Activated naive CD8-positive, alpha-beta T cell treated with anti-CD3 and anti-CD28 coated beads, Interleukin-2, amount 50 U/mL, for 24 hours (primary cell): ENCODE measurements at places on chromosomes 4 and X.

DNA sequence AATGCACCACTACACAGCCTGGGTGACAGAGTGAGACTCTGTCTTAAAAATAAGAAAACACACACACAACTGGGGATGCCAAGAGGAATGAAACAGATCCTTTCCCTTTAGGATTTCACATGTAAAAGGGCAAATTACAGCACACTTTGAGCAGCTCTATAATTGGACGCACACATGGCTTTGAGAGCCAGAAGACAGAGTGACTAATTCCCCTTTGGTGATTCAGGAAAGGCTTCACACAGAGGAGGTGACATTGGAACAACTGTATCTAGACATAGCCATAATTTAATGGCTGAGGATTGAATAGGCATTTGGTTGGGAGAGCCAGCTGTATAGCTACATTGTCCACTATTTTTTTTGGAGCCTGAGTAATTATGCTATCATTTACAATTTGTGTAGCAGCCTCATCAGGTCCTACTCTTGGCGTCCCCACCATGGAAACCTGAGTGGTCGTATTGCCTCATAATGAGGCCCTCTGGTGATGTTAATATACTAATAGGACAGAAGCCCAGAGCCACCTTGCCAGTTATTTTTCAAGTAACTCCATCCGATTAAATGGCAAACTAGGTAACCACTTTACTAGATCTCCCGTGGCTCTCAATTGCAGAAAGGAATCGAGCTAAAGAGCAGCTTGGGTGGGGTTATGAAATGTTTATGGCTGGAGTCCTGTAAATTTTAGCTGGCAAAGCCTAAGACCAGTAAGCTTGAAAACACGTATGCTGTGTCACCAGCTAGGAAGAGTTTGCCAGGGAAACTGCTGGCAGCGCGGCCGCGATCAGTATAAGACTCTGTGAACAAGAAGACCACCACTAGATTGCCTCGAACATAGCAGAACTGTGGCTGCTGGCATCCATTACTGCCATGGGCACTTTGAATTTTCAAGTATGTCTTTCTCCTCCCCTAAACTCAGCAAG, 8.5 kb upstream of the PPEF1 start:
- DNase-seq = no peak

DNA sequence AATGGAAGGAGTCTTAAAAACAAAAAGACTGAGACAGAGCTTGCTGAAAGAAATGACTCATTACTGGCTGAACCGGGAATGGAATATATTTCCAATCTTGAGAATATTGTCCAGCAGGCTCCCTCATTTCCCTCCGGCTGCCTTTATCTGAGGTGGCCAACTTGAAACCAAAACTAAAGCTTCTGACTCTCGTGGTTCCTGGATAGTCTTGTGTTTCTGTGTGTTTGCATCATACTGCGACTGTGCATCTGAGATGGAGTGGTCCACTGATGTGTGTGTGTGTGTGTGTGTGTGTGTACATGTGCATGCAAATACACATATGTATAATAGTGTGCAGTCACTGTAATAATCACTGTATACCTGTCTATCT, 145.6 kb upstream of the SCML1 start:
- DNase-seq = no peak

DNA sequence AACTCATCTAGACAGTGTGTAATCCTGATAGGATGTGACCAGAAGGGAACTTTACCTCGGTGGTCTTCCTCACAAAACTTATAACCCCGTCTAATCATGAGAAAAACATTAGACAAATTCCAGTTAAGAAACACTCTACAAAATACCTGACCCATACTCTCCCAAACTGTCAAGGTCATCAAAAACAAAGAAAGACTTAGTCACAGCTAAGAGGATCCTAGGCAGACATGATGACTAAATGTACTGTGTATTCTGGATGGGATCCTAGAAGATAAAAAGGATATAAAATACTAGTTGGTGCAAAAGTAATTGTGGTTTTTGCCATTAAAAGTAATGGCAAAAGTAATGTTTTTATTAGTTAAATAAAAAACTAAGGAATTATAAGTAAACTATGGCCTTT, 81.6 kb downstream of the DTHD1 start:
- no peak for DNase-seq

DNA sequence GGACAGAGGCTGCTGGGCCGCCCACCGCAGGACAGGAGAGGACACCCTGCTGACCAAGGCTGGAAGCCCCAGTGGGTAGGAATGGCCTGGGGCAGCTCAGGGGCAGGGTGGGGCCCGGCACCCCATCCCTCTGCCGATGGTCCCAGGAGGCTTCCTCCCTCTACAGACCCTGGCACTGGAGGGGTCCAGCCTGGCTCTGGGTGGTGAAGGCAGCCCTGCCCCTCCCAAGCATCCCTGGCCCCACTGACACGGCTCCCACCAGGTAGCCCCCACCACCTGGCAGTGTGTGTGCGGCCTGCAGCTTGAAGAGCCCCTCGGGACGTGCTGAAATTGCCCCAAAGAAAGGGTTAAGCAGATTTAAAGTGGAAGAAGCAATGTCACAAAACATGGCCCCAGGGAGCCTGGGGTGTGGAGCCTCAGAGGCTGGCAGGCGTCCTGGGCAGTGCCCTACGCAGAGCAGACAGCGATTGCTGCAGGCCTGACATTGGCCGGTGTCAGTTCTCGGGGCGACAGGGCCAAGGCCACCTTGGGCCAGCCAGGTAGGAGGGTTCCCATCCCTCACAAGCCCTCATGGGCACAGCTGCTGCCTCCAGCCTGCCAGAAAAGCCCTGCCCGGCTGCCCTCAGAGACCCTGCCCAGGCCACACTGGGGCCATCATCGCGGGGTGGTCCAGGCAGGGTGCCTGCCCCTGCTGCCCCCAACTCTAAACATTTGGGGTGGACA, 80.5 kb downstream of the FAM53A start:
- no peak for DNase-seq

DNA sequence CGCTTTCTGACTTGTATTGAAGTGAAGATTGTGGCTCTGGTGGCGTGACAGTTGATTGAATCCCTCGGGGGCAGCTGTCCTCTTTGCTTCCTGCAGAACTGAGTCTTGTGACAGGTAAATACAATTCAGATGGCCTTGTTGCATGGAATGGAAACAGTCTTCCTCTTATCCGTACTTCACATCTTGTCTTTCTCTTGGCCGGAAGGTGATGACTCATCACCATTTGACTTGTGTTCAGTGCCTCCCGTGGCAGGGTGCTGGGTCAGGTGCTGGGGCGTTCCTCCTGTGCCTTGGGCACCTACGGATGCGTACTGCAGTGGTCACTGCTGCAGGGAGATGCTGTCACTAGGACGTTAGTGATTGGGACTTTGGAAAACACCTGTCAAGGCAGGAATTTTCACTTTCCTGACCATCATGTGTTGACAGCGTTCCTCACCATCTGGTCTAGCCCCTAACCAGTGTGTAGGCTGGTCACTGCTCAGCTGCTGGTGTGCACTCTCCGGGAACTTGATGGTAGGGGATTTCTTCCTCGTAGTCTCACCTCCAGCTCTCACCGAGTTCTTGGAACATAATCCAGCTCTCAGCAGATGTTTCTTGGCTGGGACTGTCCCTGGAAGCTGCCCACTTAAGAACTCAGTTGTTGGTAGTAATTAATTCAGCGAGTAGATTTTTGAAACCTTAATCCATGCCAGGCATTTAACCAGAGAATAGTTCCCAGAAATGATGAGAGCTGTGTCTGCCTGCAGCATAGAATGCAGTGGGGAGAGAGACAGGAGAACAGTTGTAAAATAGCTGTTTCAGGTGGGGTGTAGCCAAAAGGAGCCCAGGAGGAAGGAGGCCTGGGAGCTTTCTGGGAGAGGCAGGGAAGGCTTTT, 7.2 kb downstream of the TBC1D14 start:
- peak; percentile 50 for DNase-seq

- DNase-seq = no peak
Observed at GRCh38 chrX:13180807-13181206, 136.4 kb upstream of the FAM9C start.

DNA sequence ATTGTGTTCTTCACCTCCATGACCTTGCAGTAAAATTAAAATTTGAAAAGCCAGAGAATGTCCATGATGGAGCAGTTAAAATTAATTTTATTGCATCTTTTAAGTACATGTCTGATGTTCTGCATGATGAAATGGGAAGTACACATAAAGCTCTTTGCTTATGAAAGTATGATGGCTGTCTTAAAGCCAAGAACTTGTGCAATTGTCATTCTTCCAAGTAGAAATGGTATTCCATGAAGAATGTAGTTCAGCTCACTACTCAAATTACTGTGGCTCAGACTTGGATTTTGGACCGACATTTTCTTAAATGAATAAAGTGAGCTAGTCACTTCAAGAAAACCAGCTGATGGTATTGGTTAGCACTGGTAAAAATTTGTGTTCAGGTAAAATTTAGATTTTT, 161.7 kb upstream of the CXCL13 start:
- DNase-seq = no peak

DNA sequence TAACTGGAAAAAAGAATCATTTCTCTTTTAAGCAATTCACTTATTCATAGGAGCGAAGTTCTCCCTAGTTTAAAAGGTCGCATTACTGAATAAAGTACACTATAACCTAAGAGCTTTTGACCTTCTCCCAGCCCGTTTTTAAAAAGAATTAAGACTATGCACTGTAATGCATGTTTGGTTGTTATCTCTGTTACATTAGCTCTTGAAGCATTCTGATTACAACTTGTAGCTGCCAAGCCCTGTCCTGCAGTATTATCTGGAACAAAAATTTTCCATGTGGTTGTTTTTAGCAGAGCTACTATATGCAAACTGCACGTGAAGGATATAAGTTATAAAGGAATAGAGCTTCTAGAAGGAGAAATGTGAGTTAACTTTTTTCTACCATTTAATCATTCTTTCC, 8.1 kb downstream of the GAB1 start:
- DNase-seq = no peak

DNA sequence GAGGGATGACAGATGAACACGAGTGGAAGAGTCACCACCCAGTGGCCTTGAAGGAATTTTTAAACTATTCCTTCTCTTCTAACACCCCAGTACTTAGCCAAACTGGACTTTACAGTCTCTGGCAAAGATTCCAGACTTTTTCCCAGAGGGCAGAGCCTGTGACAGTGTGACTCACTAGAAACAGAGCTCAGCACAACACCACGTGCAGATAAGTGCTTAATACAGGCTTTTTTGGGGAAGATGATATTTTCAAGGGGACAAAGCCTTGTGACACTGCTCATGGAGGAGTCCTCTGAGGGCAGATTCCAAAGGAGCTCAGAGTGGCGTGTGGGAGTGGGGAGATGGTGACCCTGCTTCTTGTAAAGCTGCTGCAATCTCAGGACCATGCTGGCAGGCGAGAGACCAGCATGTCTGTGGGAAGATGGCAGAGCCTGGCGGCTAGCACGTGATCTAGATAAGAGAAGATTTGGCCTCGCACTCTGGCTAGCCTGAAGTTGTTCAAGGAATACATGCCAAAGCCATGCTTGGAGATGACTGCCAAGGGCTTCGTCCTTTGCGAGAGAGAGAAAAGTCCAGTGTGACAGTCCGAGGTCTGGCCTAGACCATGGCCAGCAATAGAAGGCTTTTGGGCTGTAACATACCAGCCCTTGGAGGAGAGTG, 2.4 kb downstream of the RAB33A start:
- DNase-seq = no peak

DNA sequence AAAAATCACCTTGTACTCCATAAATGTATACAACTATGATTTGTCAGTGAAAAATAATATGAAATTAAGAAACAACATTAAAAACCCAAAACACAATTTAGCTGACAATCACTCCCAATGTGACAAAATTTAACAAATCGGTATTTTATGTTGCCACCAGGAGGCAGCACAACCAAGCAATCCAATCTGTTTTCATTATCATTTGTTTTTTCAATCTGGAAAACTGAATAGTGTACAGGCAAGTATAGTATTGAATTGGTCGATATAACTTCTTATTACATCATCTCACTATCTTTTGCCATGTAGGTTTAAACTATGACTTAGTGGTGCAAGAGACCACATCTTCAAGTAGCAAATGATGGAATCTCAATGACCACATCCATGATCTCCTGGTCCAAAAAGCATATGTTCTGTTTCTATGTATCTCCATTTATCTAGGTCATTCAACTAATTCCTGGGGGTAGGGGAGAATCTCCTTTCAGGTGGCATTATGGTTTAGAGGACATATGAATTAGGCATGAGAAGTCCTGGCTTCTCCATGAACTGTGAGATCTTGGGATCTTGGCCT, 112.9 kb upstream of the AGA start:
- DNase-seq = peak; percentile 37

GRCh38 chrX:78748846-78749245, 1.3 kb downstream of the LPAR4 start:
- DNase-seq = no peak

- DNase-seq = no peak
Observed at GRCh38 chr4:133801883-133802282, 399.7 kb downstream of the PABPC4L start.

DNA sequence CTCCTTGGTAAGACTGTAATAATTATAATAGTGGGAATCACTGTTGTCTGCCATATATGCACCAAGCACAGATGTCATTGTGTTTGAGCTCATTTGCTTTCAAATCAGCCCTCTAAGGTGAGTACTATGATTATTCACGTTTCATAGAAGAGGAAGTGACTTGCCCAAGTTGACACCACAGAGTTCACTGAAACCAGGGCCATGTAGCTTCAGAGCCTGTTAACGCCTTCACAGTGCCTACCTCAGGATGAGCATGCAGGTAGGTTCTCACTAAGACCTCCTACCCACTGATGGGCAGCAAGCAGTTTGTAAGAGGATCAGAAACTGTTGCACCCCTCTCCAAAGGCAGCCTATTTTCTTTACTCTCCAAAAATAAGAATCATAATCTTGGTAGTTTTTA, 27.4 kb downstream of the TMPRSS11A start:
- no peak for DNase-seq

- no peak for DNase-seq
Observed at GRCh38 chr4:41655177-41655576, 93.3 kb downstream of the PHOX2B start.

DNA sequence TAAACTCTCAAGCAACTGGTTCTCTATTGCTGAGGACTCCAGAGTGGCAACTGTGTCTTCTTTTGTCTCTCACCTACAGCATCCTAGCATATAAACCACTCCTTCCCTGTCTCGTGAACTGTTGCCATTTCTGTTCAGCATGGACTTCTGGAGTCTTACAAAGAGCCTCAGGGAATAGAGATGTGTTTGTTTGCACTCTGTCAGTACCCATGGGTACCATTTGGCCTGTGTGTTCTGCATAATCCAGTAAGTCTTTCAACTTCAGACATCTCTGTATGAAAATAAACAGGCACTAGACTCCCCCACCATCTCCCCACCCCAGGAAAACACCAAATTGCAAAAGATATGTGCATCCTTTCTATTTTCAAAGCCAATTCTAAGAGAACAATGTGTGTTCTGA, 1351.6 kb upstream of the PABPC4L start:
- DNase-seq = no peak

GRCh38 chr4:151643564-151643963, 117.2 kb downstream of the GATB start:
- no peak for DNase-seq

- DNase-seq = no peak
Observed at GRCh38 chr4:7450775-7451433, 16.2 kb upstream of the PSAPL1 start.

GRCh38 chr4:97662133-97662532, 481.1 kb downstream of the STPG2 start:
- DNase-seq = no peak
